GM23248 (cell line): ENCODE measurements at places on chromosomes 3 and 15. TPM values are rescaled to one million over a fixed set of nuclear protein-coding genes. Genes with fewer than 3 reads are reported as not detected.
A peak's percentile ranks its signal among the peaks of the same experiment; 100 is the strongest.

GRCh38 chr3:50333744-50334328 is 5.8 kb upstream of the TUSC2 start:
- H3K27ac ChIP-seq = peak overlapping the region; percentile 96
- H3K36me3 ChIP-seq = peaks cover 23% of the 10 kb centered on the region

Gene PRTG
- total RNA-seq = under 0.01 TPM in 1 of 2 replicates, not detected in the other

DNA sequence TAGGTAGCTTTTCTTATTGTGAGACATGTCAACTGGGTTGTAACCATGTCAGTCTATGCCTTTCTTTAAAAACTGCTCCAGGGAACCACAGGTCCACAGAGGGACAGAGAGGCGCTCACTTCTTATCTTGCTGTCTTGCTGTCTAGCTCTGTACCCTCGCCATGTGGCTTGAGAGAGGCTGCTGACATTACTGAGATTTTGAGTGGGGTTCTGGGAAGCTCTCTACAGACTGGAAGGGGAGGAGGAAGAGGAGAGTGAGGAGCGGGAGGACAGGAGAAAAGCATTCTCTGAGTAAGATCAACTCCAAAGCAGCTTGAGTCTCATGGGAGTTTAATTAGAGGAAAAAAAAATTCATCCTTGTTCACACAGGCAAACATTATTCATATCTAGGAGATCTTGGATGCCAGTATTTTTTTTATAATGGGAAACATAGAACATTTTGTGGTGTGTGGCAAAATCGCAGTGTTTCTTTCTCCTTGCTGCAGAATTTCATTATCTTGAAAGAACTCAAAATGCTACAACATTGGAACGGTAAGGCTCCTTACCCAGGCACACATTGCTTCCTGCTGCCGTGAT is 1037.0 kb upstream of the NR2F2 start:
- no peaks in the 10 kb centered on the region for H3K27me3 ChIP-seq
- no peak for DNase-seq
- H3K27ac ChIP-seq = no peak overlapping the region
- no peaks in the 10 kb centered on the region for H3K36me3 ChIP-seq
- H3K4me1 ChIP-seq = no peaks in the 10 kb centered on the region

GRCh38 chr3:123642182-123642956 is 57.5 kb upstream of the HACD2 start:
- H3K36me3 ChIP-seq = peaks cover 43% of the 10 kb centered on the region
- H3K4me1 ChIP-seq = peaks cover 4% of the 10 kb centered on the region
- peak; percentile 93 for DNase-seq
- H3K27me3 ChIP-seq = no peaks in the 10 kb centered on the region
- no peak overlapping the region for H3K27ac ChIP-seq

DNA sequence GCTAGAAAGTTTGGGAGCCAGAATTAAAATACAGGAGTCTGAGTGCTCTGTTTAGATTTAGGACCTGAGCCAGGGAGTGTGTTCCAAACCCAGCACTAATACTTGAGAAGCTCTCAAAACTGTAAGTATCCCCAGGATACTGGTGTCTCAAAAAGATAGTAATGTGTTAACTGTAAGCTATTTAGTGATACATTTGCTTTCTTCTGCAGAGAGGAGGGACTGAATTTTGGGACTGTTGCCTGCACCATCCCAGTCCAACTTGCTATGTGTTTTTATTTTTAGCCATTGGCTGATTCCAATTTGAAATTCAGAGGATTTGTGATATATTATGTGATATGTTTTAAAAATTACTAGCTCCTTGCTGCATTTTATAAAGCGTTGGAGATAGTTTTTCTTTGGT is 31.5 kb downstream of the UBE2E1 start:
- H3K27ac ChIP-seq = no peak overlapping the region
- DNase-seq = no peak
- no peaks in the 10 kb centered on the region for H3K27me3 ChIP-seq
- H3K4me3 ChIP-seq = no peak overlapping the region
- H3K4me1 ChIP-seq = no peaks in the 10 kb centered on the region
